HEK293T (cell line): ENCODE measurements at places on chromosomes 11 and 22.

- no peak for DNase-seq
Observed at GRCh38 chr11:69218946-69219720, 63.4 kb downstream of the SMIM38 start.

DNA sequence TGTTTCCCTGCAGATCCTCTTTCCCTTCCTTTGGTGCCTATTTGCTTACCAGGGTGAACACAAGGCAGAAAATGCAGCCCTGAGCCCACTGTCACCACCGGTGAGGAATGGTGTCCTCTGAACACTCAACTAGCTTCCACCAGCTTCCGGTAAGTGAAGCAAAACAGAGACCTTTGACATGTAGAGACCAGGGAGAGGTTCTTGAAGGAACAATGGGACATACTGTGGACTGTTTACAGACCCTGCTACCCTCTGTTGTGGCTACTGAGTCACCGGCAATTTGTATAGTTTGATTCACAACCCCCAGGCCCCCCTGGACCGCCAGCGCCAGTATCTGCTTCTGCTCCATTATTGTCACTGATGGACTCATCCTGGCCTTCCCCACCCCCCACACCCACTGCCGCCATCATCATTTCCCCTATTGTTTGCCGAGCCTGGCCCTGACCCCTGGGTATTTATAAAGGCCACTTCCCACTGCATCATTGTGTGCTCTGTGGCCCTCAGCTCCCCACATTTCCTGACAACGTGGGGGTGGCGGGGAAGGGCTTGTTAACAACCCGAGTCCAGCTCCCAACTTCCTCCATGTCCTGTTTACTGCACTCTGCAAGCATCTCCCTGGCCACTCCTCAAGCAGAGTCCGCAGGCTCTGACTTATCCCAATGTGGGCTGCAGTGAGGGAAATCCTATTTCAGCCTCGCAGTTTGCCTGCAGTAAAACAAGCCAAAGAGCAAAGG lies 252.9 kb downstream of the ETS1 start:
- DNase-seq, result no peak

- DNase-seq, result no peak
Observed at GRCh38 chr11:29293825-29294224, 723.0 kb downstream of the KCNA4 start.

DNA sequence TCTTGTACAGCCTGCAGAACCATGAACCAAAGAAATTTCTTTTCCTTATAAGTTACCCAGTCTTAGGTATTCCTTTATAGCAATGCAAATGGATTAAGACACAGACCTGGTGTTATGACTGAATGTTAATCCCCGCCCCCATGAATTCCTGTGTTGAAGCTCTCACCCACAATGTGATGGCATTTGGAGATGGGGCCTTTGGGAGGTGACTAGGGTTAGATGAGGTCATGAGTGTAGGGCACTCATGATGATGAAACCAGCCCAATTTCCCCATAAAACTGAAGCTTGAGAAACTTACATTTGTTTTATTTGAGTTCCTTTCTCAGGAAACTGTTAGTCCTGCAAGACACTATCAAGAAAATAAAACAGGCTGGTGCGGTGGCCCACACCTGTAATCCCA lies 115.8 kb upstream of the THY1 start:
- DNase-seq, result no peak

DNA sequence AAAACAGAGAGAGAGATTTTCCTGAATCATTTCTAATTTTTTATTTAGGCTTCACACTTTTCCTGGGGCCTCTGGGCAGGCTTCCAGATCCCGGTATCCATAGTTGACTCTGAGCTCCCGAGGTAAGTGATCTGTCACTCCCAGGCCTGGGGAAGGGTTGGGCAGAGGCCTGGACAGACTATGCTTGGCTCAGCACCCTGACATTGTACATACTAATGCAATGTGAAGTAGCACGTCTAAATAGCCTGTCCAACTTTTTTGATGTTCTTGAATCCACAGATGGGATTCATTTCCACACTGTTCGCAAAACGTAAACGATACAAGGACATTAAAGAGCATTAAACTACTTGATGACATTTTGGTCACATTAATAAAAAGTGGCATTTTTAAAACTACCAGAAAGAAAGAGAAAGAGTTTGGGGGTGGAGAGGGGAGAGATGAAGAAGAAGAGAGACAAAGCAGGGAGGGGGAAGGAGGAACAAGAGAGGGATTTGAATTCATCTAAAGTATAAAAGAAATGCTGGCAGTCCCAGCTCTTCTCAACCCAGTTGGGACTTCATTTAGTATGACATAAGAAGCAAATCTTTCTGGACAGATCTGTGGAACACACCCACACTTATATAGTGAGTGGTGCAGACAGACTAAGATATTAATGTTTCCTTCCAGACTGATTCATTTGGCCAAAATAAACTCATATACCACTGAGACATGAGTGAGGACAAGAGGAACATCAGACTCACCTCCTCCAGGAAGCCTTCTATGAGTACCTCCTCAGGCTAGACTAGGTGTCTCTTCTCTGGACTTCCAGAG lies 514.2 kb downstream of the SOX6 start:
- DNase-seq, result no peak
